ENCODE measurements at places on chromosomes 1 and 21.

- DNase-seq, result no peak
Observed at GRCh38 chr1:75503221-75503974, 107.5 kb downstream of the SLC44A5 start.

DNA sequence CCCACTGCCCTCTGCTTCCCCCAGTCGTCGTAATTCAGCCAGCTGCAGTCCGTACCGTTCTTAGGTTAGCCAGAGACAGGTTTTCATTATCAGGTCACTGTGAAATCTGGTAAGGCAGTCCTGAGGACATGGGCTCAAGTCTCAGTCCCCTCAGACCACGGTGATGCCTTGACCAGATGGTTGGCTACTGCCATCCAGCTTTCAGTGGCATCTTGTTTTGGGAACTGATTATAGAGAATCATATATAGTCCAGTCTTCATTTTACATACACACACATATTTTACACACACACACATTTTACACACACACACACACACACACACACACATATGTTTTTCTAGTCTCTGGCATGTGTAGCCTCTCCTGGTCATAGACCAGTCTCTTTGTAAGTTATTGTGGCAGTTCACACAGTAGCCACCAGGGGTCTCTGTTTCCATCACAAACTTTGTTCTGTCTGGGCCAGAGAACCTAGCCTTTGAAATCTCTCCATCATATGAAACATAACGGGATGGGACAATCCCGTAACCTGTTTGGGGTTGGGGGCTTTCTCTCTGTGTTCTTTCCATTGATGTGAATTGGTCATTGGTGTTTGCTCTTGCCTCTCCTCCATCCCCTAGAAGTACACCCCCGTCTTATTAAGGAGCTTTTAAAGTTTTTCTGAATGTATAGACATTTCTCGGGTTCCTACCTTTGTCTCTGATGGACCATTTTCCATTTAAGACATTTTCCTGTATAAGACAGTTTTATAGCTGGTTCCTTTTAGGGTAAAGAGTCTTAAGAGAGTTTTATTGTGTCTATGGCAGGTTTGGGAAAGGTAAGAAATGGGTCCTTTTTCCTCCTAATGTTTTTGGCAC, 8.4 kb upstream of the IKBKE start:
- DNase-seq, result peak; percentile 64

DNA sequence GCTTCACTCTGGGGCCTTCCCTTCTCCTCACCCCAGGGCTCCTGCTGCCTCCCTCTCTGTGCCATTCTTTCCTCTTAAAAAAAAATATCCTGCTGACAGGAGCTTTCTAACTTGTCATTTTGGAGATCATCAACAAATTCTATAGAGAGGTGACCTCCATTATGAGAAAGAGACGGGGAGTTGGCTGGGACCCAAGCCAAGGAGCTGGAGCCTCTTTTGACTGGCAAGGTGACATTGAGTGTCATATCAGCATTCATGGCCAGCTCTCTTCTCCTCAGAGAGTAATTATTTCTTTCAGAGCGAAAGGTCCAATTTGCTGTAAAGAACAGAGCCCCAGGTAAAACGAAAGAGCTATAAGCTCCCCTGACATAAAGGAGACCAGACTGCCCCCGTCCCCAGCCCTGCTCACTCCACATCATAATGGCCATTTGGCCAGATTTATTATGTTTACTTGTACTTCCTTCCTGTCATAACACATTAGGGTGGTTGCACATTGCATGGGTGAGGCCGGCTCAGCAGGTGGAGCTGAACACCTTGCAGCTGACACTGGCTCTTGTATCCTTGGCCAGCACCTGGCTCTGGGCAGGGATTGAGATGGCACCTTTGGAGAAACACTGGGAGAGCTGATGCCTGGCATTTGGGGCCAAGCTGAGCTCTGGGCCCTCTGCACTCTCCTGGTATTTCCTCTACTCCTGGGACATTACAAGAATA, 404.0 kb upstream of the VAMP3 start:
- no peak for DNase-seq

- no peak for DNase-seq
Observed at GRCh38 chr1:223016381-223016780, 126.7 kb downstream of the TLR5 start.

GRCh38 chr21:35905096-35905962, 155.0 kb downstream of the SETD4 start:
- no peak for DNase-seq

GRCh38 chr1:24779689-24780464, 34.6 kb downstream of the CLIC4 start:
- no peak for DNase-seq

- DNase-seq, result no peak
Observed at GRCh38 chr1:214662223-214662785, 59.3 kb downstream of the CENPF start.

- no peak for DNase-seq
Observed at GRCh38 chr1:32741059-32741412, 38.5 kb upstream of the SYNC start.

DNA sequence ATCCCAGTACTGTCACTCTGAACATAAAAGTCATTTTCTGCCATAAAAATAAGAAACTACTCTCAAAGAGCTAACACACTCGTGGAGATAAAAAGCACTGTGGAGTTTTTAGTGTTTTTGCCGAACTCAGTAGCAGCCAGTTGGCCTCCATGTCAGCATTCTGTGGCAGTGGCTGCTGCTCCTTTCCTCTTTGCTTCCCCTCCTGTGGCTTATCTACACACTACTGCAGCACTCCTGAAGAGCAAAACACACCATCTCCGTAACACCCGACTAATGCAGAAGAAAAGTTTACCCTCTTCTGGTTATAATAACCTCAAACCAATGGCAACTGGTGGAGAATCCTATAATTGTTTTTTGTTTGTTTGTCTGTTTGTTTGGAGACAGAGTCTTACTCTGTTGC, 44.9 kb downstream of the RAB3GAP2 start:
- DNase-seq, result no peak

GRCh38 chr1:36594023-36594422, 111.3 kb upstream of the CSF3R start:
- DNase-seq, result no peak

DNA sequence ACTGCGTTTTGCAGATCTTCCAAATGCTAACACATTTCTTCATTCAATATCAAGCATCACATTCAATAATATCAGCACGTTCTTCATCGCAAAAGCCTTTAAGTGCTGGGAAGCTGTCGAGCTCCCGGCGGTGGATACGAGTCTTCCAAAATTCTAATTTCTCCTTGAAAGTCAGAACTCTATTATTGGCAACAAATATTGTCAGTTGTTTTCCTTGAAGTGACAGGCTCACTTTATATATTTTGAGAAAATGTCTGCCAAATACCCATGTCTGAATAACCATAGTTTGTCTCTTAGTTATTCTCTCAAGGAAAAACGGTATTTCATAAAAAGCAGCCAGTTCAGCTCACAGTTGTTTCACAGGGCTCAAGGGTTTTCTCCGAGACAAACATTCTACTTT, 226.2 kb upstream of the C1orf174 start:
- no peak for DNase-seq

DNA sequence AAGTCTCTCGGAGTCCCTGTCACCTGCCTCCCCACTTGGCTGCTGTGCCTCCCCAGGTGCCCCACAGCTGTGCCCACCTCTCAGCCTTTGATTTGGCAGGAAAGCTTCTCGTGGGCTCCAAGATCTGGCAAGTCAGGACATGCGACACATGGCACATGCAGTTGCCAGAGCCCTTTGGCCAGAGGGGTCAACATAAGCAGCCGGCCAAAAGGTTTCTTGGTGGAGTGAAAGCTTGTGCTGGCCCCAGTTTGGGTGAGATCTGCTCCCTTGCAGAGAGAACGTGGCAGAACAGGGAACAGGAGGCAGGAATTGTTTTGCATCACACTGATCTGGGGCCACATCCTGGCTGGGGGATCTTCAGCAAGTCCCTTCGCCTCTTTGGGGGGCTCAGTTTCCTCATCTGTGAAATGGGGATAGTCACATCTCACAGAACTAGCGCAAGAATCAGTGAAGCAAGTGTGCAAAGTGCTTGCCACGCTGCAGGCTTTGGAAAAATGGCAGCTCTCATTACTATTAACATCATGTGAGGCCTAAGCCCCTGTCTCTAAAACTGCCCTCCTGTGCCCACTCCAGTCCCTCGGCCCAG, 232.6 kb downstream of the TRABD2B start:
- DNase-seq, result peak; percentile 47

DNA sequence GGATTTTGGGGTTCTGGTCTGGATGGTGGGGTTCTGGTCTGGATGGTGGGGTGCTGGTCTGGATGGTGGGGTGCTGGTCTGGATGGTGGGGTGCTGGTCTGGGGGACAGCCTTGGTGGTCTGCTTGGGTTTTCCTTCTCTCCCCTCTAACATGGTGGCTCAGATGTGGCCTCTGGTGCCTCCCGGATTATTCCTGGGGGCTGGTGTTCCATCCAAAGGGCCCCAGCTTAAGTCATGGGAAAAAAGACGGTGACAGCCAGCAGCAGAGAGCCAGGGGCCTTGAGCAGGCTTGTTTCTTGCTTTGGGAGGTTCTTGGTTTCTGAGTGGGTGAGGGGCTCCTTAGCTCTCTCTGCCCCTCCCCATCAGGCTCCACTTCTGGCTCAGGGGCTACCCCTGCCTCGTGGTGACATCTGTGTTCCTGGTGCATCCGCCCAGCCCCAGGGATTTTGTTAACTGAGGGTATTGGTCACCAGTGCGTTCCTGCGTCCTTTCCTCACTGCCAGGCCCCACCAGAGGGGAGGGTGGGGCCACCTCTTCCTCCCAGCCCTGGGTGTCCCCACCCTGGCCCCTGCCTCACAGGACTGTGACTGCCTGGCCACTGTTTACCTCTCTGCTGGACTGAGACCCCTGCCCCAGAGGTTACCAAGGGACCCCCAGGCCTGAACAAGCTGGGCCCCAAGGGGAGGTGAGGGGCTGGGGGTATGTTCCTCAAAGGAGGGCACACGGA, 43.2 kb upstream of the ACTRT2 start:
- no peak for DNase-seq

DNA sequence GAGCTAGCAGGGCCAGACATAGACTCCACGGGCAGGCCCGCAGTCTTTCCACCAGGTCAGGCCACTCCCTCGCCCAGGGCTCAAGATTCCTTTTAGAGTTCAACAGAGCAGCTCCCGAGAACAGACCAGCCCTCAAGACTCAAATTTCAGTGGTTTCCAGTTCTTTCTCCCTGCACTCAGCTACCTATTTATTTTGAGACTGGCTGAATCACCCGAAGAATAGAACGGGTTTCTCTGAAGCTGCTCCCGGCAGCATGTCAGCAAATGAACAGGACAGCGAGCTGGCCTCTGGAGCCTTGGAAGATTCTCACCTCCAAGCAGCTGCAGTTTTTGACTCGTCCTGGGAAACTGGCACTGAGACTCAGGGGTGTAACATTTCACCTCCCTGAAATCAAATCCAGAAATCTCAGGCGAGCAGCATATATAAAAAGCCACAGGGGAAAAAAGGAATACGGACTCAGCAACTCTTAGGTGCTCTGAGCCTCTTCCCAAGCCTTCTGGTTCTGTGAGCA, 177.9 kb downstream of the CLIC6 start:
- DNase-seq, result no peak

DNA sequence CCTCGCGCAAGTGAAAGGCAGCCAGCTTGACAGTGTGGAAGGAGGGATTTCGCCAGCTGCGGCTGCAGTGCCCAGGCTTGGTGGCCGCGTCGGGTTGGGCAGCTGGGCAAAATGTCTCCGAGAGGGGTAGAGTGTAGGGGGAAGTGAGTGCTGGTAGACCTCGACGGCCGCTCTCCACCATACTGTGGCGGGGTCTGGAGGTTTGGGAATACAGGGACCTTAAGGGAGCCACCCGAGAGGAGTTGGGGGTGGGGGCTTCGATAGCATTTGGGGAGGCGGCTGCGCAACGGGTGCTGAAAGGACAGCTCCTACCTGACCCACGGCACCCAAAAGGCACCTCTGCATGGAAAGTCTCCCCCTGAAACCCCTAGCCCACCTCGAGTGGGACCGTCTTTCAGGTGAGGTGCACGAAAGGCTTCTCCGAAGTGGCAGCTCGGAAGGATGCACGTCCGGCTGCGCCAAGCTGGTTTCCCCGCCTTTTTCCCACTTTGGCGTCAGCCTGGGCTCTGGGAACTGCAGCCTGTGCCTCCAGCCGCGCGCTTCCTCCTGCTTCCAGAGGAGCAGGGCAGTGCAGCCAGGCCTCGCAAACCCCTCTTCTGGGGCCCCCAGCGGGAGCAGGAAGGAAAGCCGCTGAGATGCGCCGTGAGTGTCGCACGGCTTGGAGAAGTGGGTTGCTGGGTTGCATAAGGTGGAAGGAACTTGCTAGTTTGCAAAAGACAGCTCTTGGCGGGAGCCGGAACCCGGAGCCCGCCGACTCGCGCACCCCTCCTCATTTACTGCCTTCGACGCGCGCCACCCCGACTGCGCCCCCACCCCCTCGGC, 531 bp upstream of the HMGN2 start:
- peak; percentile 56 for DNase-seq

DNA sequence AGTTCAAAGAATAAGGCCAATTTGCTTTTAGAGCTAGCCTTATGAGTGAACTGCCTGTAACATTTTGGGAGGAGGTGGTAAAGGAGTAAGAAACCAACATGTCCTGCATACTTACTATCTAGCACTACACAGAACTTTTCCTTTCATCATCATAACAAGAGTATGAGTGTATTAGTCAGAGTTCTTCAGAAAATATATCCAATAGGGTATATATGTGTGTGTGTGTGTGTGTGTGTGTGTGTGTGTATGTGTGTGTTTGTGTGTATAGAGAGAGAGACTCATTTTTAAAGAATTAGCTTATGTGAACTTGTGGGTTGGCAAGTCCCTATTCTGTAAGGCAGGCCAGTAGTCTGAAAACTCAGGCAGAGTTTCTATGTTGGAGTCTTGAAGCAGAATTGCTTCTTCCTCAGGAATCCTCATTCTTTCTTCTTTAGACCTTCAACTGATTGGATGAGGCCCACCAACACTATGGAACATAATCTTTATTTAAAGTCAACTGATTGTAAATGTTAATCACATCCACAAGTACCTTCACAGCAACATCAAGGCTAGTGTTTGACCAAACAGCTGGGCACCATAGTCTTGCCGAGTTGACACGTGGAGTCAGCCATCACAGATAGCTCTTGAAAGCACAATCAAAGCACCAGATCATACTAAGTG, 121.9 kb downstream of the CYYR1 start:
- no peak for DNase-seq

DNA sequence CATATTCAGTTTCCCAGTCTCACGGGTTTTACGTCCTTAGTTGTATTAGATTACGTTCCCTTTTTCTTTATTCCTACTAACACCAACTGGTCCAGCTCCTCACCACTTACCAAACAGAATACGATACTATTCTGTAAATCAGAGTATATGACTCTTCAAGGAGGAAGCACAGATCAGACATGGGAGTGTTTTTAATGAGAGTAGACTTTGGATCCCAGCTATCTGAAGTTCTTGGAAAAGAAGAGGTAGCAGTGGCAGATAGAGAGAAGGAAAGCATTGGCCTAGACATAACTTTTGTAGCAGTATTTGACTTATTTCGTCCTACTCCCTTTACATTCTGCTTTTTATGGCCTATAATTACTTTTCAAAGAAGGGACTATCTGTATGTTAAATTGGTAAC, 24.1 kb upstream of the PLA2G4A start:
- DNase-seq, result no peak

GRCh38 chr1:20385630-20386029, 95.0 kb downstream of the VWA5B1 start:
- DNase-seq, result no peak

All from cerebellum (tissue), 4 donors.